ENCODE measurements at places on chromosomes 1 and 21.

DNA sequence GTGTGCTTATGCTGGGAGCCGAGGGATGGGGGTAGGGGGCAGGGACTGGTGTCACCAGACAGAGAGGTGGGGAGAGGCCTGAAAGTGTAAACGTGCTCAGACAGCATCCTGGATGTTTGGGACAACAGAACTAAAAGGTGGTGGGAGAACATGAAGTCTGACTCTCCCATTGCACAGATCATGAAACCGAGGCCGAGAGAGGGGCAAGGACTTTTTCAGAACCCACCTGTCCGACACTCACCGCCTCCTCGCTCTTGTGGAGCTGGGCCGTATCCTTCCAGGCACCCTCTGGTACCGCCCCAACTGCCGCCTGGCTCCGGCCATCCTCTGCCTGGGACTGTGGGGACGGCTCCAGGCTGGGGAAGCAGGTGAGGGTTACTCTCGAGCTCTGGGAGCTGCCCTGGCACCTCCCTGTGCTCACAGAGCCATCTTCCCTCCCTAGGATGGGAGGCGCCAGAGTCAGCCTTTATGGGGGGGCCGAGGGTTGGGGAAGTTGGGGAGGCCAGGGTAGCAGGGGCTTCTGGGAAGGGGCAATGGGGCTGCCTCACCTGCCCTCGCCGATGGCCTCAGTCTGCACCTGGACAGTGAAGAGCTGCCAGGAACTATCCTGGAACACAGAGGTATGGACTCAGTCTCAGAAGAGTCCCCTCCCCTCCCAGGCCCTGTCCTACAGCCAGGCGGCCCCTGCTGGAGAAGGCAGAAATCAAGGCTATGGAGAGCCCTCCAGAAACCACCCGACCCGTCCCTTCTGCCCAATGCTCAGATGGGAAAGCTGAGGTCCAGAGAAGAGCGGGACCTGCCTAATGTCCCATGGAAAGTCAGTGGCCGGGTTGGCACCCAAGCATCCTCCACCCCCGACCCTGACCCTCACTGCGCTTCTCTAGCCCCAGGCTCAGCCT is 7.0 kb downstream of the ATP13A2 start:
- no peak for DNase-seq

DNA sequence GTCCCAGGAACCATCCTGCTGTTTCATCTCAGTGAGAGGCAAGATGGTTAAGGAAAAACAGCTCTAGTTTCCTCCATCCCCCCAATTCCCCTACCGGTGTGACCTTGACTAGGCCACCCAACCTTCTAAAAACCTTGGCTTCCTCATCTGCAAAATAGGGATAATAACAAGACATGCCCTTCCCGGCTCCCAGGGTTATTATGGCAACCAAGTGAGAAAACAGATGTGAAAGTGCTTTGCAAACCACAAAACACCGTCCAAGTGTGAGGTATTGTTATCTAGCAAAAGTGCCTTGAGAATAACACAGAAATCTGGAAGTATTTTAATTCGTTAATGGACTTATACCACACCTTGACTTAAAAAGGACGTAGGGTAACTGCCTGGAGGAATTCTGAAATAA is 62.7 kb downstream of the ITPKB start:
- DNase-seq = no peak

- no peak for DNase-seq
Measured at GRCh38 chr1:221172841-221173240, 293.6 kb downstream of the HLX start.

GRCh38 chr1:246969621-246970020 is 37.9 kb upstream of the AHCTF1 start:
- no peak for DNase-seq

- DNase-seq = no peak
Measured at GRCh38 chr1:99763956-99764355, 2.5 kb downstream of the FRRS1 start.

DNA sequence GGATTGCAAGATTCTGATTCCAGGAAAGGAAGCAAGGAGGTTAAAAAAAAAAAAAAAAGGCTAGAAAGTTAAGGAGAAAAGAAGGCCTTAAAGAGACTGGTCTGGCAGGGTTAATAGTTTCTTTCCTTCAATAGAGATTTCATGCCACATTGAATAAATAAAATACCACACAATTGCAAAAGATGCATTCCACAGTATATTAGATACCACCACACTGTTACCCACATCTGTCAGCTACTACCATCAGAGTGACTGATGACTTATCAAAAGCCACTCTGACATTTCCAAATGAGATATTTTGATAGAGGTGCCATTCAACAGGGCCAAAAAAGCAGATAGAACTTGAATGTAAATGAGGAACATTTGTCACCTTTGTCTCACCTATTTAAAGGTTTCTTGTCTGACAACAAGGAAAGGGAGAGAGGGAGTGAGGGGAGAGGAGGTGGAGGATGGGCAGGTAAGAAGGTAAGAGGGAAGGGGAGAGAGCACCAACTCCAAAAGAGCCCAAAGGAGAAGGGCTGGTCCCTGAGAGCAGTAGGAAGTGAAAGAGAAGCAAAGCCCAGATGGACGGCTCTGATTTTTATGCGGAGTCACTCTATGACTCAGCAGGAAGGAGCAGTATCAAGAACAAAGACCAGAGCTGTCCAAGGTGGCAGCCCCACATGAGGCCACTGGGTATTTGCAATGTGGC is 38.3 kb downstream of the LRRN2 start:
- DNase-seq = peak; percentile 31

GRCh38 chr1:147717706-147718097 is 42.7 kb downstream of the GJA5 start:
- no peak for DNase-seq

DNA sequence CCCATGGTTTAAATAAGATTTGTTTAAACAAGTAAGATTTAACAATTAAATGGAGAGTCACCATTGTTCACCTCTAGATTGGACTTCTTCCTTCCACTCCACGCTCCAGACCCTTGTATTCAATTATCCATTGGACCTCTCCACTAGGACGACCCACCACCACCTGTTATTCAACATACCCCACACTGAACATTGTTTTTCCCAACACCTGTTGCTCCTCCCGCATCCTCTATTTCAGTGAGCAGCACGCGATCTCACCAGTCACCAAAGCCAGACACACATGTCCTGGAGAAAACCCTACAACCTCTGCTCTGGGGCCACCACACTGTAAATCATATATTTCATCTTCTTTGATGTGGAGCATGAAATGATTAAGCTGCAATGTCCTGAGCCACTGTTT is 28.6 kb downstream of the ATP8B2 start:
- DNase-seq = no peak

DNA sequence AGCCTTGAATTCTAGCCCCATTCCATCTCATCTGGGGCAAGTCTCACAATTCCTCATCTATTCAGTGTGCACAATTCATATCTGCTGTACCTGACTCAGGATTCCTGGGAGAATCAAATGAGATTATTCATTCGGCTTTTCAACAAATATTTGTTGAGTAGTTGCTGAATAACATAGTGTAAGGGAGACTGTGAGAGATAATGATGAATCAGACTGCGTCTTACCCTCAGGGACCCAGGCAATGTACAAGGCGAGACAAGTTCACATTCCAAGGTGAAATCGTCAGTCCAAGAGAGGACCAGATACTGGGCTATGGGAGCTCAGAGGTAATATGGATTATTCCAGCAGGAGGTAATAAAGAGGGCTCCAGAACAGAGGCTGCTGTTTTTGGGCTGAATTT is 67.8 kb upstream of the SMYD2 start:
- DNase-seq = no peak

GRCh38 chr1:211653959-211654496 is 21.4 kb downstream of the NEK2 start:
- DNase-seq = no peak

DNA sequence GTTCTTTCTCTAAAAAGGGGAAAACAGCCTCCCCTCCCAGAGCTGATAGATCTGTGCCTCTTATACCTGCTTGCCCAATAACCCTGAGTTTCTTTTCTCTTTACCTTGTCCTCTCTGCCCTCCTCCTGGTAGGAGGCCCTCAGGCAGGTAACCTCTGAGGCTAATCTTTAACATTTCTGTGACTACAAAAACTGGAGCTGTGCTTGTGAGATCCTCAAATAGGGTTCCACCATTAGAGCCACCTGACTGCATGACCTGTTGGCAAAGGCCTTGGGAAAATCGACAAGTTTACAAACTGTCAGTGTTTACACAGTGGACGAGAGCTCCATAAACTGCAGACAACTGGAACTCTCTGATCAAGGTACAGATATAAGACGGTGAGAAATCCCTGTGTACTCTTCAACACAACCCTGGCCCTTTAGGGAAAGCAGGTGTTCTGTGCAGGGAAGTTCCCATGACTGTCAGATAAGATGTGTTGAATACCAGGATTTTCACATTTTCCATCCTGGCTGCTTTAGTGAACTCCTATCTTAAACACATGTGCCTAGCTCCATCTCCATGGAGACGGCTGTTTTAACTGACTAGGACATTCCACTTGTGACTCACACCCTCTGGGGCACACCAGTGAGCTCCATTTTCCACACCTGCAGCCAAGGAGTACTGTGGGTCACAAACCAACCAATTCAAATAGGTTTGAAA is 38.3 kb downstream of the ECE1 start:
- DNase-seq = no peak

DNA sequence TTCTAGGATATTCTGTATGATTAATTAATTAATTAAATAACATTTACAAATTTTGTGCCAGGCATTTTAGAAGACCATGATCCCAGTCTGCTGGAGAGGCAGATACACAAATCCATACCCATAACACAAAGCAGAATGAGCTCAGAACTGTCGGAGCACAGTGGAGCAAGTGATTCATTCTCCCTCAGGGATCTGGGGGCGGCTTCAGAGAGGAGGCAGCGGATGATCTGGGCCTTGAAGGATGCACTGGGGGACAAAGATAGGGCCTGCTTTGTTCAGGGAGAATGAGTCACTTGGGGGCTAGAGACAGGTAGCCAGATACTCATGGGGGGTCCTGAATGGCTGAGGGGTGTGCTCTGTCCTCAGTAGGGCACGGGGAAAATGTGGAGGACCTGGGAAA is 50.9 kb upstream of the TRABD2B start:
- DNase-seq = no peak

- DNase-seq = no peak
Measured at GRCh38 chr1:3992103-3992556, 92.1 kb upstream of the C1orf174 start.

DNA sequence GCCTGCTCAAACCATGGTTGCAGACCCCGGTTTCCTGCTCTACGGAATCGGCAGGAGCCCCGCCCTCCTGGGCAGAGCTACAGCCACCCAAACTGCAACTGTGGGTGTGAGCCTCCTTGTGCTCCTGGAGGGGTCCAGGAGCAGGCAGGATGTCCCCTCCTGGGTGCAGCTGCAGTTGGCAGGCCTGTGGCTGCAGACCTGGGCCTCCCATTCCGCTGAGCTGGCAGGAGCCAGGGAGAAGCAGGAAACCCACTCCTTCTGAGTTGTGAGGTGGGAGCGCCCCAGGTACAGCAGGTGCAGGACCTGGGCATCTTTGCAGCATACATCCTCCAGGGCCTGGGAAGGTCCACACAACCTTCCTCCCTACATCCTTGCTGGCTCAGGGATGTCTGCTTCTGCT is 578.7 kb upstream of the USP24 start:
- no peak for DNase-seq

DNA sequence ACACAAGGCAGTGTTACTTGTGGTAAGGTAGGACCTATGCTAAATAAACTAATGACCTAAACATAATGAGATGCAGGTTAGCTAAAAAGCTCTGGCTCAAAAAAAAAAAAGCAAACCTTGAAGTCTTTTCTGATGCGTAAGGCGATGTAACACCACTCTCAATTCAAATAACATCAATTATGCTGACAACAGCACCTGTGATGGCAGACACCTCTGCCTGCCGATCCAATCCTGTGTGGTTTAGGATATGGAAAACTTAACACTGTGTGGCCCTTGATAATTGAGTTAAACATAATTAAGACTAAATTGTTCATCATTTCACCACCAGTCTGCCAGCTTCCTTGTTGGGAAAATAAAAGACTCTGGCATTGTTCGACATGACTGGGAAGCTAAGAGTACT is 9.1 kb downstream of the RPAP2 start:
- no peak for DNase-seq

DNA sequence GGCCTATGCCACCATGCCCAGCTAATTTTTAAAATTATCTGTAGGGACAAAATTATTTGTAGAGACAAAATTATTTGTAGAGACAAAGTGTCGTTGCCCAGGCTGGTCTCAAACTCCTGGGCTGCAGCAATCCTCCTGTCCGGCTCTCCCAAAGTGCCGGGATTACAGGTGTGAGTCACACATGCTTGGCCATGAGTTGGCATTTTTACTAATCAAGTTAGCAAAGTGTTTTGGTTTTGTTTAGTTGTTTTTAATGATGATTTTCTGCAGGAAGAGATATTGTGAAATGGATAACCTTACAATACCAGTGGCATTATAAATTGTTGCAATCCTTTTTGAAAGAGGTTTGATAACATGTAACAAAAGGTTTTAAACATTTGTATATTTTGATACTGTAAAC is 65.3 kb upstream of the MAGI3 start:
- DNase-seq = no peak

- no peak for DNase-seq
Measured at GRCh38 chr1:33257207-33257771, 997 bp downstream of the ZNF362 start.

- DNase-seq = no peak
Measured at GRCh38 chr1:219954736-219955421, 26.5 kb upstream of the SLC30A10 start.

DNA sequence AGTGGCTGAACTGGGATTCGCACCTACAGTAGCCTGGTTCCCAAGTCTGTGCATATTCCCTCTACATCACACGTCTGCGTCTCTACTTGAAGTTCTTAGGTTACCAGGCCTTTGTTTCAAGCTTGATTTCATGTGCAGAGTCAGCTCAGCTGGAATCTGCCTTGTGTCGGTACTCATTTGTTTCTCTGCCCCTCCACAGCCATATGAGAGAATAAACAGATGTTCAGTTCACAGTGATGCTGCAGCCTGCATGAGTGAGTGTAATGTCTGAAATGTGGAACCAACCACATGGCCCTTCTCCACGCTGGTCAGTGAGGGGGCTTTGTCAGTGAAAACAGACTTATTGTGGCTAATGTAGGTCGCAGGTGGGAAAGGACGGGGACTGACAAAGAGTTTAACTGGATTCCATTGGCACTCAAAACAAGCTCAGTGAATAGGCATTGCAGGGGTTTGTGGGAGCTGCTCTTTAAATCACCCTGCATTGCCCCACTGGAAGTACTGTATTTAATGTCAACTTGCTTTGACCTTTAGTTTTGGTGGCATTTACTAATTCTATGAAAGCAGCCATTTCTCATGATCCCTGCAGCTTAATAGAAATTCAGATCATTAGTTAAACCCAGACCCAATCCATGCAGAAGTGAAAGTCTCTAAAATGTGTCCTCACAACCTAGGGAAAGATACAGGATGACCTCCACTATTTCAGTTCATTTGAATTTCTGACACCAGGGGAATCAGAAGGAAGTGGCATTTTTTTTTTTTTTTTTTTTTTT is 136.4 kb upstream of the FAM78B start:
- peak; percentile 13 for DNase-seq

GRCh38 chr1:218887141-218887925 is 286.3 kb upstream of the LYPLAL1 start:
- no peak for DNase-seq

GRCh38 chr1:204147406-204148383 is 4.1 kb downstream of the ETNK2 start:
- DNase-seq = no peak

DNA sequence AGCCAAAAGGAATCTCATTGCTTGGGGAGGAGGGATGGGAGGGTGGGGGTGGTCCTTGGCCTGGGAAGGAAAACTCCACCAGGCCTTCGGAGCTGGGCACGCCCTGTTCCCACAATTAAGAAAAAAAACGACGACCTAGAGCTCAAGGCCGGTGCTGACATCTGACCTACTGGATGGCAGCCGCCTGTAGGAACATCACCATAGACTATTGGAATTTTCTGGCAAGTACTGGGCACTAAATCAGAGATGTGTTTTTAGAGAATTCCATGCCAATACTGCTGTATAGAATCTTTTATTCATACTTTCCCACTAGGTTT is 729 bp downstream of the NADK start:
- no peak for DNase-seq
